ENCODE measurements at places on chromosomes 2 and 18.

- peak; percentile 79 for DNase-seq
Observed at GRCh38 chr2:63050334-63051041, at the start of gene OTX1. Gene OTX1, plus strand, starts transcription at chr2:63050830. Its CDS starts 2,161 bp downstream, at chr2:63052991.

GRCh38 chr18:6437937-6438818, 23.5 kb upstream of the L3MBTL4 start:
- no peak for DNase-seq

DNA sequence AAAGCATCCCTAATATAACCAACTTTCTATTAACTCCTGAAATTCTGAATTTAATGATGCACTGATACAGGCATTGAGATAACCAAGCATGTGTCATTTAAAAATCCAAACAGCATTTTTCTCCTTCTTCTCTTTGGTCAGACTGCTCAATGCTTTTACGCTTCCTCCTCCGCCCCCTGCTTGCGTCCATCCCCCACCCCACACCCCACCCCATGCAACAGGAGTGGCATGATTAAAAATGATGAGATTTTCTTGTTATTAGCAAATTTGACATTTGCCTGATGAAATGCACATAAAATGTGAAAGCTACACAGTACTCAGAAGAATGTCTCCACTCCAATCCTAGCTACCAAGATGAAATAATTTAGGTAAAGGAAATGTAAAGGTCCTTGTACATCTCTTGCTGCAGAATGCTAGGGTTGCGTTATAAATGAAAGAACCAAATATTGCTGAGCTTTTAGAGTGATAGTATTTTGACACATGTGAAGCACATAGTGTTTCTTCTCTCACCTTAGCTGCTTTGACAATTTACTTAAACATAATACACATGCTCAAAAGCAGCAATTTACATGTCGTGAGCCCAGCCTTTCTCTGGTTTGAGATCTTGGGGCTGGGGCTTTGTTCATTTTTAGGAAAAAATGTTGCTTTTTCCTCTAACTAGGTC, 263.8 kb downstream of the MEIS1 start:
- DNase-seq: no peak

- no peak for DNase-seq
Observed at GRCh38 chr2:188382107-188382506, 90.4 kb downstream of the GULP1 start.

- no peak for DNase-seq
Observed at GRCh38 chr2:232260075-232260474, 118.5 kb upstream of the ALPP start.

- no peak for DNase-seq
Observed at GRCh38 chr2:170314744-170315447, 136.9 kb downstream of the MYO3B start.

DNA sequence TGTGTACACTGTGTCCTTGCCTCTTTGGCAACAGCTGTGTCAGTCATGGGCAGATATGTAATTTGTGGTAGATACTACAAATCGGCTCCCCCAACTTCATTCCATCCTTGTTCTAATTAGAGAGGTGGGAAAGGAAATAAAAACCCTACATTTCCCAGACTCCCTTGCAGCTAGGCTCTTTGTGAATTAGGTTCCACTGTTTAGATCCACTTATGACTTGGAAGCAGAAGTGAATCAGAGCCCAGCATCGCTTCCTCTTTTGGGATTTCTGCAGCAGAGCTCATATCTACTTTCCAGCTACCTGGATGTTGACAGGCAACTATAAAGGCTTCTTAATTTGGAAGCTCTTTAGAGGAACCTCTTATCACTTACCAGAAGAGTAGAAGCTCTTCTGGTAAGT, 34.1 kb upstream of the NARS1 start:
- no peak for DNase-seq

GRCh38 chr2:80365762-80366161, 61.2 kb upstream of the LRRTM1 start:
- no peak for DNase-seq

- DNase-seq: no peak
Observed at GRCh38 chr2:71668326-71669057, 215.1 kb downstream of the DYSF start.

- no peak for DNase-seq
Observed at GRCh38 chr2:18849841-18850578, 260.6 kb upstream of the NT5C1B start.

GRCh38 chr2:207260021-207260420, 94.3 kb upstream of the KLF7 start:
- DNase-seq: no peak

GRCh38 chr2:121648206-121649148, 785 bp downstream of the CLASP1 start:
- peak; percentile 59 for DNase-seq

DNA sequence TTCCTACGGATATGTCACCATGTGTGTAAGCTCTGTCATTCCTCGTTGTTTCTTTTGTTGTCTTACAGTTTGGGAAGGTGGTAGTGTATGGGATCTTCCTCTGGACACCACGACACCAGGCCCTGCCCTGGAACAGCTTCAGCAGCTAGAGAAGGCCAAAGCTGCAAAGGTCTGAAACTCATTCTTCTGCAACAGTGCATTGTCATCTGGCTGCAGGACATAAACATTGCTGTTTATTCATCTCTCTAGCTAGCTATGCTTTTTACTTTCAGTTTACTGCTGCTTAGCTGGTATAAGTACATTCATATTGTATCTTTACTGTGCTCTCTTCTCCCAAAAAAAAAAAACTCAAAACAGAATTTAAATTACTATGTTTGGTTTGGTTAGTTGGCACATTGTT, 39.2 kb upstream of the KCNJ13 start:
- DNase-seq: no peak

DNA sequence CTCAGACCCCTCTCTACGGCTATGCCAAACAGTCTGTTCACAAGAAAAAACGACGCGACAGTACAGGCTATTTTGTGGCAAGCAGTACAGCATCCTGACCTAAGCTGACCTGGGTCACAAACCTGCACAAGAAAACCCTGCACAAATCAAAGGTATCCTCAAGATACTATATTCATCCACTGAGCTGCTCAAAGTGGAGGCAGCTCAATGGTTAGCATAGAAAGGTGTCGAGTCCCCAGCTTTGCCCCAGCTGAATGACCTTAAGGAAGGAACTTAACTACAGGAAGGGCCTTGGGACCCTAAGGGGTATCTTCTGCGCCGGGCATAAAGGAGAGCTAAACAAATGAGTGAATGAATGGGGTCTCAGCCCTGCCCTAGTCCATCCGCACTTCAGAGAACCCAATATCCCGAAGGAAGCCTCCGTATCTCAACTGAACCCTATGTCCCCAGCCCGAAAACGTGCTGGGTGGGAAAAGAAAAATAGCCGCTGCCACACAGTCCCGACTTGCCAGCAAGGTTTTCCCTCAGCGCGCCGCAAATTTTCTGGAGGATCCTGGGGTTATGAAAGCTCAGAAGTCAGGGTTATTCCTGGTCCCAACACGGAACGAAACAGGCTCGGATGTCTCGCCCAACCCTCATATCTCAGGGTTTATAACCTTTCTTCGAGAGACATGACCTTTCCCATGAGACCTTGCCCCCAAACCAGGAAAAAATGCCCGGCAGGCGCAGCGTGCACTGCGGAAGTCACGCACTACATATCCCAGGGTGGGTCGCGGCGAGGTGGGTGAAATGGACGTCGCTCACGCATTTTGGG, at the start of gene FASTKD1:
Gene FASTKD1 (minus strand): TSS at position 706 of the 814 bp plus-strand sequence. CDS start 1,836 bp downstream, outside the sequence.
- DNase-seq: peak; percentile 94

DNA sequence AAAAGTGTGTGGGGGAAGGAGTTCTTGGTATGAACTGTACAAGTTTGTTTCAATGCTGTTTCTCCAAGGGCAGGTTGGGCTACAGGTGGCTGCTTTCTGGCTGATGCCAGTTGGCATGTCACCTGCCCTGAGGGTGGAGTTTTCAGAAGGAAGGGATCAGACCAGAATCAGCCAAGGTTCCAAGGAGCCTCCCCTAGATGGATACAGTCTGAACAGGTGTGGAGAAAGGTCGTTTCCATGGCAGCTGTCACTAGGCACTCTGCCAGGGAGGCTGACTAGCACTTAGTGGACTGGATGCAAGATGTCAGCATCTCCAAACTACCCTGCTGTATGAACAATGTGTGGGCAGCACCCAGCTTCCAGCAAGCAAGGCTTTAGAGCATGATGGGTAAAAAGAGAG, 444.4 kb upstream of the HNRNPA3 start:
- DNase-seq: peak; percentile 8

DNA sequence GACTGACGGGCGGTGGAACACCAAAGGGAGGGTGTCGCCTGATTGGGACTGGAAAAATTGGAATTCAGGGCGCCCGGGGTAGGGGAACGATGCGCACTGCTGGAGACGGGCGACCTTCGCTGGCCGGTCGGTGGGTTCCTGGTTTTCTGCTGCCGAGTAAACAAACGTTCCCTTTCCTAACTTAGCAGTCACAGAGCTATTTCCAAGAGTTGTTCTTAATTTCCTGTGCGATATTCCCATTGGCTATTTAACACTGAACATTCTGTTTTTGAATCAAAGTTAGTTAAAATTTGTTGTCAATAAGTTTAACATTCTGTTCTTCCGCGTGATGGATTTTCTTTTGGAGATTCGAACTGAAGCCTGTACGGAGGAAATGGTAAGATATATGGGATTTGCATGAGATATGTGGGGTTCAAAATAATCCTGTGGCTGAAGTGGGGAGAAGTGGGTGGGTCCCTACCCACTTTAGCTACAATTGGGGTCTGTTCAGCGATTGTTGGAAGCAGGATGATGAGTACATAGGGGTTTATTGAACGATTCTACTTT, 862 bp downstream of the C18orf54 start:
- no peak for DNase-seq

Measured in activated CD8-positive, alpha-beta T cell treated with anti-CD3 and anti-CD28 coated beads for 36 hours (primary cell).